ENCODE measurements at places on chromosomes 3 and 15.

- no peak for DNase-seq
Observed at GRCh38 chr3:44042772-44043171, 198.9 kb upstream of the TOPAZ1 start.

DNA sequence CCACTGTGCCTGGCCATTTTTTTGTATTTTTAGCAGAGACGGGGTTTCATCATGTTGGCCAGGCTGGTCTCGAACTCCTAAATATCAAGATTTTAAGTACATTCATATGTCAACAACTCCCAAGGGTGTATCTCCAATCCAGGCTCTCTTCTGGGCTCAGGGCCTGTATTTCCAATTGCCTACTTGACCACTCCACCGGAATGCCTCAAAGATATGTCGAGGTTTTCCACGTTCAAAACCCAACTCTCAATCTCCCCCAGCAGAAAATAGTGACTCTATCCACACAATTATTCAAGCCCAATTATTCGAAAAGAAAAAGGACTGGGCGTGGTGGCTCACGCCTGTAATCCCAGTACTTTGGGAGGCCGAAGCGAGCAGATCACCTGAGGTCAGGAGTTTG is 1.9 kb upstream of the KNSTRN start:
- DNase-seq, result no peak

- DNase-seq, result no peak
Observed at GRCh38 chr3:181698263-181698954, 13.3 kb upstream of the SOX2 start.

GRCh38 chr3:197422506-197422905 is 124.1 kb upstream of the DLG1 start:
- no peak for DNase-seq

- DNase-seq, result no peak
Observed at GRCh38 chr3:139894643-139894989, 40.4 kb upstream of the CLSTN2 start.

DNA sequence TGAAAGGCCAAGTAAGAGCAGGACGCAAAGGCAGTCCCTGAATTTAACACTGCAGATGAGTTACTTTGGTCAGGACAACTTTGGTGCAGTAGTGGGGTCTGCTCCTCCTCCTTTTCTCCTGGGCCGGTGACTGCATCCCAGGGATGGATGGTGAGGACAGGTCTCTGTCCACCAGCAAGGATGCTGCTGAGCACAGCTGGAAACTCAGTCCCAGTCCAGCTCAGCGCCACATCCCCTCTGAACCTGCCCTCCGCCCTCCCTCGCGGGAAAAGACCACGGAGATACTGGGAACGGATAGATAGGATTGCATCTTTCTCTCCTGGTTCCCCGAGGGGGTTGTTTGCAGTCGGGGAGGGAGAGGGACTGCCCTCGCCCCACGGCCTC is 13.8 kb downstream of the GRAMD2A start:
- DNase-seq, result no peak

- no peak for DNase-seq
Observed at GRCh38 chr15:56640549-56640948, 92.8 kb downstream of the ZNF280D start.

DNA sequence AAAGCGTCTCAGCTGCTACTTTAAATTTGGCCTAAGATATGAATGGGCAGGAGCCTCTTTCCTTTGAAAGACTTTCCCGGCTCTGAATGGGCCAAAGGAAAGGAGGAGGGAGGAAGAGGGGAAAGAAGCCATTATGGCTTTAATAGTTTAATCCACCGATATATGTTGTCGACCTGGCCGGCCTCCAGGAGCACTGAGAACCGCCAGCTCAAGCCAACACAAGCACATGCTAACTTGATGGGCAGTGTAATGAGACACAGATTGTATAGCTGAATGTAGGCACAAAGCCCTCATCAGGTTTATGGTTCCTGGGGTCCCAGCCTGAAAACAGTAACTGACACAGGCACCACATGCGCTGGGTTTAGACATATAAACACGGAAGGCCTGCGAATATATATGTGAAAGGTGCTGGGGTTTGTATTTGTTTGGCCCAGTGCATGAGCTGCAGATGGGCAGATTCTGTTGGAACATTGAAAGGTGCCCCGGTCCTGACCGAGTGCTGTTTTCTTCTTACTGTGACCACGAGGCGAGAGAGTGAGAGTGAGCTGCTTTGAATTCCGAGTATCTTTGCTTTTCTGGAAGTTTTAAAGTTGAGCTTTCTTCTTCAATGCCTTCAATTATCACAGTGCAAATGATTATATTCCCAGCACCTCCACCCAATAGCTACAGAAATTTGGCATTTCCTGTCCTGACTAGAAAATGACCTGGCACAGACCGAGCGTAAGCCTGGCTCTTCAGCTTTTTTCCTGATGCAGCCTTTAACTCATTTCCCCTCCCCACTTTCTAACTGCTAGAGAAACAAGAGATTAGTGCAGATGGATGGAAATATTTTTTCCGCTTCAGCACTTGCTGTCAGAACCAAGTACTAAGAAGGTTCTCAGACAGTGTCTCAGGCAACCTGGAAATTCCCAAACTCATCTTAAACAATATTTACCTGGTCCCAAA is 267.3 kb downstream of the RORA start:
- DNase-seq, result no peak

DNA sequence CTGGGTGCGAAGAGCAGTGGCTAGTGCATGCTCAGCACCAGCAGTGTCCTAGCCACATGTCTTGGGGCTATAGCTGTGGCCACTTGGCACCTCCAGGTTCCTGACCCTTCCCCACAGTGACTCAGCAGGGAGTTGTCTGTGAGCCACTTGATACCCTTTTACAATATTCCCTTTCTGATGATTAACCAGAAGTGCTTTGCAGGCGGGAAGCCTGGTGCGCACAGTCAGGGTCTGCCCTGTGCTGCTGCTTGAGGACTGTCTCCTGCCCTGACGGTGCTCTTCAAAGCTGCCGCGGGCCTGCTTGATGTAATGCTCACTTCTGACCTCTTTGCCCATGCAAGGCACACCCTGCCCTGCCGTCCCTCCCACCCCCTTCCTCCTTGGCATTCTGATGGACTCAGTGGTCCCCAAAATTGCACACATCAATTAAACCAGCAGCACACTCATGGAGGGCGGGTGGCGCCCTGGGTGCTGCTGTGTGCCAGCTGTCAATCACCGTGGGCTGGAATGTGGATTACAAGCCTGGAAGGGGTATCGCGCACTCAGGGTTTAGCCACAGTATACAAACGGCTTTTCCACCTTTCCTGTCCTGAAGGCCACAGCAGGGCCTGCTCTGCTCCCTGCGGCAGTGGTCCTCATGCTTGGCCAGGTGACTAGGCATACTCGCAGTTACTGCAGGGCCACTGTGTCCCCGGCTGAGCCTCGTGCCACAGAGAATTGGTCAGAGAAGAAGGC is 40.9 kb upstream of the PCSK6 start:
- DNase-seq, result no peak

DNA sequence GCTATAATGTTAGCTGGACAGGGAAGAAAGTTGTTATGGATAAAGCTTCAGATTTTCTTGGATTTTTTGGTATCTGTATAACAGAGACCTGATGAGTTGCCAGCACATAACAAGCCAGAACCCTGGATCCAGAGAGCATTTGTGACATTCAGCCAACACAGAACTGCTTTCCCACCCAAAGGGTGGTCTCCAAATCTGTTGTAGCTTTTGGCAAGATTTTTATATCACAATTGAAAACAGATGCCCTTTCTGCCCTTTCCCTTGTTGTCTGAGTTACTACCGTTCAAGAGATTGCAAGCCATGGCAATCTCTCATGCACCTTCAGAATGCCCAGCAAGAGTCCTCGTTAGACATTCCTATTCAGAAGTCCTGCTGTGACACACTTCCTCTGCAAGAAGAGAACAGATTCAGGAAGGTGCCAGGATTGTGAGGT is 107.6 kb upstream of the FGF7 start:
- peak; percentile 22 for DNase-seq

GRCh38 chr3:155443815-155444214 is 150.3 kb upstream of the STRIT1 start:
- no peak for DNase-seq

DNA sequence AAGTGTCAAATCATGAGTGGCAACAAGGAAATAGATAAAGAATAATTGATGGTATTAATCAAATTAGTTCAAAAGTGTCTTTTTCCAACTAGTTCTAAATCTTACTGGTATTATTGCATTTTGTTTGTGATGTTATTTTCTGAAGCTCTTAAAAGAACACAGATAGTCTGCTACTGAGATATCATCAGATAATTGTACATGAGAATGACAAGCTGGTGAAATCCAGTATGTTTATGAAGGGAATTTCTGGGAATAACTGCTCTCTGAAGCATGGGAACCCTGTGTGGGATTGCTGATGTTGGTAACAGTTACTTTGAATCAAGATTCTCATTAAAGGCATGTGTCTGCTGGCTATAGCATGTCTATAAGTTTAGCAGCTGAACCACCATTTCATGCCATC is 190.3 kb upstream of the CDIN1 start:
- peak; percentile 8 for DNase-seq

GRCh38 chr15:22778796-22779195 is 7.6 kb upstream of the NIPA1 start:
- DNase-seq, result no peak

DNA sequence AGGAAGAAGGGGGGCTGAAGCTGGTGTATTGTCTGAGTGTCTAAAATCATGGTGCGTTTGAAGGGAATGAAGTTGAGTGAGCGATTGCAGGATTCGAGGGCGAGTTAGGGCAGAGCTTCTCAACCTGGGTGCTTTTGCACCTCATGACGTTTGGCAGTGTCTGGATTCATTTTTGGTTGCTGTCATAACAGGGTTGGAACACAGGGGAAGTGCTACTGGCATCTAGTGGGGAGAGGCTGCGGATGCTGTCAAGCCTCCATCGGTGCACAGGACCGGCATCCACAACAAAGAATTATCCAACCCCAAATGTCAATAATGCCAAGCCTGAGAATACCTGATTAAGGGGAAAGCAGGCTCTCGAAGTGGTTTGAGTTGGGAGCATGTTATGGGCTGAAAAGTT is 120.0 kb downstream of the SLCO3A1 start:
- DNase-seq, result no peak

DNA sequence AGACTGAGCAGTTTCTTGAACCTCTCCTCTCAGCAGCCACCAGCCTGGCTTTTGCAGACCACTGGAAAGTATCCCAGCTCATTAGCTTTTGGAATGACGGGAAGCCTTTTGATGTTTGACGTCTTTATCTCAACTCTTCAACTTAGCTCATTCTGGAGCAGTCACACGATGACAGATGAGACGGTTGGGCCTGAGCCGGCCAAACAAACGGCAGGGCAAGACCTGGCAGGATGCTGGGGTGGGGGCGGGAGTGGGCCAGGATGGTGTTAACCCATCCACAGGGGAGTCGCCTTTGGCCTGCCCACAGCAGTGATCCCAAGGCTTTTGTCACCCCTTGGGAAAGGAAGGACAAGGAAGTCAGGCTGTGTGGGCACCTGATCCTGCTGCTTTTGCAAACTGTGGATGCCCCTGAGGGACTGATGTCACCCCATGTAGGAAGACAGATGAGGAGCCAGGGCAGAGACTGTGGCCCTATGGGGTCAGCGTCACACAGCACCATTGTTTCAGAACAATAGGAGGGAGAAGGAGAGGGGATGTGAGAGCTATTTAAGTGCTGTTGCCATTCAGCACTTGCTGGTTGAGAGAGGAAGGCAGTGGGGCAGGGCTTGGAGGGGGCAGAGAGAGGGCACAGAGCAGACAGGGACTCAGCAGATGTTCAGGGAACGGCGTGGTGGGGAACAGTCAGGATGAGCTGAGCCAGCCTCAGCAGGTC is 121.9 kb upstream of the CTDSPL start:
- no peak for DNase-seq

DNA sequence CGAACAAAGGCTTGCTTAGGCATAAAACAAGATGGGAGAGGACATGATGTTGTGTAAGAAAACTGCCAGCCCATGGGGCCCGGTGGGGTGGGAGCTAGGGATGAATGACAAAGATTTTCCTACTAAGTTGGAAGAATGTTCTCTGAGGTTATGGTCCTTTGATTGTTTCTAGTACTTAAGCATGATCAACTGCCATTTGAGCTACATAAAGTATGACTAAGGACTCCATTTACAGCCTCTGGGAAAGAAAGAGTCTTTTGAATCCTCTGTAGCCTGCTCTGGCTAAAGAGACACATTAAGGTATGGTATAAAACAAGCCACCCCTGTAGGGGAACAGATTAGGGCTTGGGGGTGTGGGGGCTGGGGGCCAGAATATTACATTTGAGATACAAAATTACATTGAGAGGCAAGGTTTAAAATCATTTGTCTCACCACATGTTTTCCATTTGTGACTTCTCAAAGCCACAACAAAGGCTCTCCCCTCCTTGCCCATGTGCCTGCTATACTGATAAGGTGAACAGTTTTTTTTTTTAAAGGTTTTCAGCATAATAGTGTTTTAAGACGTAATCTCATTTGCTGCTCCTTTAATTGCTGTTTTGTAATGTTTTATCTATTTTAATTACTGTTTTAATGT is 323.4 kb downstream of the CHST2 start:
- DNase-seq, result peak; percentile 43

GRCh38 chr3:131688370-131688769 is 185.6 kb upstream of the MRPL3 start:
- peak; percentile 81 for DNase-seq

DNA sequence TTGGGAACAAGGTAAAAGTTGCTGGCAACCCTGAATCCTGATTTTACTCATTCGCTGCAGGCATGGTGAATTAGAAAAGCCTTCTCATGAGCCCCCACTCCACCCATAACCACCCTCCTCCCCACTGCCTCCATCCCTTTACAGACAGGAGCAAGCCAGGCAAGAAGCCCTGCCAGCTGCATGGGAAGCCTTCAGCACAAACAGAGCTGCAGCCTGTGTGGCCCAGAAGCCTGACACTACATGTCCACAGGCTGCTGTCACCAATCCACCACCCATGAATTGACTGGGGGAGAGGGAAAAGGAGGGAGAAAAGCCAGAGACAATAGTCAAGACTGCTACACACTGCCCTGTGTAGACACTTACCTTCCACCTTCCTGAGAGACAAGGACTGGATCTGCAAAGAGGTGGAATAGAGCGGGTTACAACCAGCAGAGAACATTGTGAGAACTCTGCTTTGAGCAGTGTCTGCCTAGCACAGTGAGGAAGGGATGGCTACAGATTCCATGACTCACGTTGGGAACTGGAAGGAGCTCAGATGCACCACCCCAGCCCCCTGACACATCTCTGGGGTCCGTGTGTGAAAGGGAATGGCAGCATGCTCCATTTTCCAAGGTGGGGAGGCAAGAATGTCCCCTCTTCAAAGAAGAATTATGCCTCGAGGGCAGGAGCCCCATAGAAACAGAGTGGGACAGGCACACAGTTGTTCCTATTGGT is 33.9 kb downstream of the DZIP1L start:
- DNase-seq, result peak; percentile 73

DNA sequence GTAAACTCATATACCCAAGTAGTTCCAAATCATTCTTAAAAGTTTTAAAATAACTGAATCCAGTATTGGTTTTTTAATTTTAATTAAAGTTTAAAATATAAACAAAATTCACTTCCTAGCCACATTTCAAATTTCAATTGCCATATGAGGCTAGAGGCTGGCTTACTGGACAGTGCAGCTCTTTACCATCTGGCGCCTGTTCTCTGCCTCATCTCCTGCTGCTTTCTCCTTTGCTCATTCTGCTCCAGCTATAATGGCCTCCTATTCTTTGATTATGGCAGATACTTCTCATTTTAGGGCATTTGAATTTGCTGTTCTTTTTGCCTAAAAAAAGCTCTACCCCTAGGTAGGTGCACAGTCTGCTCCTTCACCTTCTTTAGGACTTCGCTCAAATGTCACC is 19.1 kb downstream of the ARMC8 start:
- no peak for DNase-seq

GRCh38 chr15:58065445-58066041 is at the start of gene ALDH1A2:
TSS of gene ALDH1A2 (minus strand) at chr15:58065711. CDS start at chr15:58065650, 61 bp downstream.
- DNase-seq, result no peak

- peak; percentile 12 for DNase-seq
Observed at GRCh38 chr3:98013411-98014267, 21.5 kb downstream of the GABRR3 start.

GRCh38 chr15:29873264-29873663 is 51.0 kb upstream of the TJP1 start:
- no peak for DNase-seq
